Stimulated activated CD8-positive, alpha-beta memory T cell treated with anti-CD3 and anti-CD28 coated beads, Interleukin-4, amount 100 ng/mL, for 4 hours (primary cell): ENCODE measurements at places on chromosomes 7 and 10.

- no peak for DNase-seq
These were observed 282.4 kb downstream of the CELF2 start for GRCh38 chr10:11300026-11300425.

GRCh38 chr7:66837007-66837406 lies 84.0 kb upstream of the TMEM248 start:
- DNase-seq, result no peak

GRCh38 chr10:130215151-130215930 lies 79.2 kb downstream of the GLRX3 start:
- DNase-seq, result no peak

- no peak for DNase-seq
These were observed 28.2 kb downstream of the TAS2R41 start for GRCh38 chr7:143505838-143506237.

DNA sequence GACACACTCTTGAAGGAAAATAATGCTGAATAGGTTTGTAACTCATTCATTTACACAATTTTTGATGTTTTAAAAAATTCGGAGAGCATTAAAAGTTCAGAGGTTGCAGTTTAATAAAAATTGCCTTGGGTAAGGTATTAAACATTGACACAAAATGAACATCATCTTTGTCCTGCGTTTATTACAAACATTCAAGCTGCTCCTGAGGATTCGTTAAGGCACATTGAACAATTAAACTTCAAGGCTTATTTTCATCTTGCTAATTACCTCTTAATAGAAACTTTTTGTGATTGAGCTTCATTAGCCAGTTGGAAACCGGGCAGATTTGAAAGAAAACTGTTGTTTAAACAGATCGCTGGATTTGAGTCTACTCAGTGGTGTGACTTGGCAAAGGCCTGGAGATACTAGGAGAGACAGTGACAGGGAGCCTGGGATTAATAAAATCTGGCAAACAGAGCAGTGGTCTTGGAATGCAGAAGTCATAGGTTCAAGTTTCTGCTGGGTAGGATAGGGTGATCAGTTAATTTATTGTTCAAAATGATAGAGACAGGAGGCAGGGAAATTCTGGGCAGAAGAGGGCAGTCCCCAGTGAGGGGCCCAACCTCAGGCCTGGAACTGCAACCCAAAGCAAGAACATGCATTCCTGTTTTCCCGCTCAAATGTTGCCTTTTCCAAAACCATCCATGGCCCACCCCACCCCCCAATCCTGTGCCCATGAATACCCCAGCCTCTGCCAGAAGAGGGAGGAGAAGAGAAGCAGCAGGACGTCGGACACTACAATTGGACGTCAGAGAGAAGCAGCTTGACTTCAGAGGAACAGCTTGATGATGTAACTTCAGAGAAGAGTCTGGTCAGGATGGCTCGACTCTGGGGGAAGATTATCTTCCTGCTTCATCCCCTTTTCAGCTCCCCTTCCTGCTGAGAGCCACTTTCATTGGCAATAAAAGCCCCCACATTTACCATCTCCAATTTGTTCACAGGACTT lies 43.5 kb upstream of the SLC35G1 start:
- DNase-seq, result no peak

GRCh38 chr7:2508327-2509215 lies 11.0 kb upstream of the LFNG start:
- peak; percentile 62 for DNase-seq

- no peak for DNase-seq
These were observed 3.7 kb downstream of the DDIT4 start for GRCh38 chr10:72277340-72277995.

- DNase-seq, result no peak
These were observed 46.5 kb upstream of the FGL2 start for GRCh38 chr7:77246026-77246640.

DNA sequence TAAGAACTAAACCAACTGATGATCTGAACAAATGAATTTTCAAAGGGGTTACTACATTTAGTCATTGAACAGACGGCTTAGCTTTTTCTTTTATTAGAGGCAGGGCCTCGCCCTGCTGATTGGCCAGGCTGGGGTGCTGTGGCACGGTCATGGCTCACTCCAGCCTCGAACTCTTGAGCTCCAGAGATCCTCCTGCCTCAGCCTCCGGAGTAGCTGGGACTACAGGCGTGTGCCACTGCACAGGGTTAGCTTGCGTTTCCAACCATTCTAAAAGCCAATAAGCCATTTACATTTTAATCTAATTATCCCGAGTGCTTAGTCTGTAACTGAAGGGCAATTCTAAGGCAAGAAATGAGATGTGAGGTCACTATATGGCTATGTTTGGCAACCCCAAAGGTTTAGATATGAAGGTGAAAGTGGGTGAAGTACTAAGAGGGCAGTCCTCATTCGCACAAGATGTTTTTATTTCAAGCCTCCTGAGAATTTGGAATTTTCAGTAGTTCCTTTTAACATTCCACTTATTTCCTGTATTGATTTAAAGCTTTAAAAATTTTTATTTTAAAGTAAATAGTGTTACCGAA lies 1.6 kb upstream of the CDK13 start:
- DNase-seq, result no peak

DNA sequence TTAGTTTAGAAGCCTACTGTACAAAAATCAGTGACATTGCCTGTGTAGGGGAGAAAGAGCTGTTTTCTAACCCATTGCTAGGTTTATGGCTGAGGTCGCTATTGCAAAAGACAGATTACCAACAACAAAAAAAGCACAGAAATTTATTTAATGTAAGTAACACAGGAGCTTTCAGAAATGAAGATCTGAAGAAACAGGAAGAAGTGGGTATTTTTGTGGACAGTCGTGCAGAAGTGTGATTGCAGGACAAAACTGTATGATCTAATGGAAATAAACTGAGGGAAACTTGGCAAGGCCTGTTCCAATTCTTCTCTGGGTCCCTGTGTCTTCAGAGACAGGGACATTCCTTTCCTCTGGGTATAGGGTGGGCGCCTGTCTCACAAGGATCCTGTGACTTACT lies 87.4 kb downstream of the APBB1IP start:
- DNase-seq, result no peak

GRCh38 chr10:63697956-63698786 lies 177.0 kb downstream of the REEP3 start:
- no peak for DNase-seq

- DNase-seq, result no peak
These were observed 86.9 kb upstream of the ZNF438 start for GRCh38 chr10:31118556-31118955.

DNA sequence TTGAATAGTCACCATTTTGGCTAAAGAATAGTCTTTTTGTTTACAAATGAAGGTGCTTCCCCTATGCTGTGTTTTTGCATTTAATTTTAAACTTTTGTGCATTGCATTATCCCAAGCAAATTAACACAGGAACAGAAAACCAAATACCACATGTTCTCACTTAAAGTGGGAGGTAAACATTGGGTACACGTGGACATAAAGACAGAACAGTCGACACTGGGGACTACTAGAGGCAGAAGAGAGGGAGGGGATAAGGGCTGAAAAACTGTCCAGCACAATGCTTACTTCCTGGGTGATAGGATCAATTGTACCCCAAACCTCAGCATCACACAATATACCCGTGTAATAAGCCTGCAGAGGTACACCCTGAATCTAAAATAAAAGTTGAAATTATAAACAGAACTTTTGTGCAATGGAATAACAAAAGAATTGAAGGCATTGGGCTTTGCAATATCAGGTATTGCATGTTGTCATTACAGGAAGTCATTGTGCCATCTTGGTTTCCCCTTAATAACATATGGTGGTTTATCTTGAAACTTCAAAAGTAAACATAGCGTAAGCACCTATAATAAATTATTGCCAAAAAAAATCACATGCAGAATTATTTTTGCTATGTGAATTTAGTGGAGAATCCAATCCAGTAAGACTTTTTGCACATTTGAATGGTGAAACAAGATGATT lies 16.1 kb downstream of the ADD3 start:
- DNase-seq, result no peak

DNA sequence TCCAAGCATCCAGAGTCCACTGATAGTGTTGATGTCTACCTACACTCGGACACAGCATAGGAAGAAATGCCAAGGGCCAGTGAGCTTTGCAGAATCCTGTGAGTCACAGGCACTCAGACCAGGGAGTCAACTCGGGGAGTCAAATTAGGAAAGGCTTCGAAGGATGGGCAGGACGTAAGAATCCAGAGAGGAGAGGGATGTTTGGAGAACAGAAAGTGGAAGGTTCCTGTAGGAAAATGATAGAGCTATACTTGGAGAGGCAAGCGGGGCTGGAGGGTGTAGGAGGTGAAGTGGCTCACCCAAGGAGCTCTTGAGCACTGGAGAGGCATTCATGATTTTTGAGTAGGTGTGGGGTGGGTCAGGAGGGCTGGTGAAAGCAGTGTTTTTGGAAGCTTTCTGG lies 3.0 kb downstream of the ZYX start:
- no peak for DNase-seq

DNA sequence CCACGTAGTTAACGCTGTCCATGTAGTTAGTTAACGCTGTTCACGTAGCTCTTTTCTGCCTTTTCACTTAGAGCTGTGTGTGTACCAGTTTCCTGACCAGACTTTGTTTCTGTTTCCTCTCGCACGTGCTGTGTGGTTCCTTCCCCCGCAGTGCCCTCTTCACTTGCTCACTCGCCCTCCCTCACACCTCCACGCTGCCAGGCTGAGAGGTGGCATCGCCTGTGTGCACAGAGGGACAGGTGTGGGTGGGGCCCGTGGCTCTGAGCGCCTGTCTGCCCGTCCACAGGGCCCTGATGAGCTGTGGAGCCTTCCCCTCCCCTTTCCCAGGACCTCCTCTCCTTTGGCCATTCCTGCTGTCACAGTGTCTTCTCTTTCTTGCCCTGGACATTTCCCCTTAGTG lies 30.6 kb downstream of the WDR37 start:
- DNase-seq, result no peak

GRCh38 chr7:89232-90019 lies 102.9 kb upstream of the FAM20C start:
- no peak for DNase-seq

DNA sequence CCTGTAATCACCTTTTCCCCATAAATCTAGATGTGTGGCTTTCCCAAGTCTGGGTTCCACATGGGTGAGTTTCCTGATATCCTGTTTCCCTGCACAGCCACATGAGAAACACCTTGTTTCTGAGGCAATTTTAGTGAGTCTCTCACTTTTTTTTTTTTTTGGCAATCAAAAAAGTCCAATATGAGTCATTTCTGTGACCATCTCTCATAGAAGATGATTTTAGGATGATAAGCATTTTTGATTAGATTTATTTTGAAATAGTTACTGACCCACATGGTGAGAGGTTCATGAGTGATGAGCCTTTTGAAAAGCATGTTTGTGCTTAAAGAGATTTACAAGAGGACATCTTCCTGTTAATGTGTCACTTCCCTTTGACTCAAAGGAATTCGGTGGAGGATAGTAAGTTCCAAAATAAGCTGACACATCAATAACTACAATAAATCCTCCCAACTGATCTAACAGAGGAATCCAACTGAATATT lies 464.0 kb downstream of the INHBA start:
- DNase-seq, result no peak

DNA sequence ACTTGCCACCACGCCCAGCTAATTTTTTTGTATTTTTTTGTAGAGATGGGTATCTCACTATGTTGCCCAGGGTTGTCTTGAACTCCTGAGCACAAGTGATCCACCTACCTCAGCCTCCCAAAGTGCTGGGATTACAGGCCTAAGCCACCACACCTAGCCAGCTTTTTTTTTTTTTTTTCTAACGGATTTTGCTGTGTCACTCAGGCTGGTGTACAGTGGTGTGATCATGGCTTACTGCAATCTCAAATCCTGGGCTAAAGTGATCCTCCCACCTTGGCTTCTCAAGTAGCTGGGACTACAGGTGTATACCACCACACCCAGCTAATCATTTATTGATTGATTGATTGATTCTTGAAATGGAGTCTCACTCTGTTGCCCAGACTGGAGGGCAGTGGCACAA lies 106.0 kb upstream of the TRIM24 start:
- no peak for DNase-seq
